NCI-H226 (cell line): ENCODE measurements at places on chromosomes 5 and 9.

DNA sequence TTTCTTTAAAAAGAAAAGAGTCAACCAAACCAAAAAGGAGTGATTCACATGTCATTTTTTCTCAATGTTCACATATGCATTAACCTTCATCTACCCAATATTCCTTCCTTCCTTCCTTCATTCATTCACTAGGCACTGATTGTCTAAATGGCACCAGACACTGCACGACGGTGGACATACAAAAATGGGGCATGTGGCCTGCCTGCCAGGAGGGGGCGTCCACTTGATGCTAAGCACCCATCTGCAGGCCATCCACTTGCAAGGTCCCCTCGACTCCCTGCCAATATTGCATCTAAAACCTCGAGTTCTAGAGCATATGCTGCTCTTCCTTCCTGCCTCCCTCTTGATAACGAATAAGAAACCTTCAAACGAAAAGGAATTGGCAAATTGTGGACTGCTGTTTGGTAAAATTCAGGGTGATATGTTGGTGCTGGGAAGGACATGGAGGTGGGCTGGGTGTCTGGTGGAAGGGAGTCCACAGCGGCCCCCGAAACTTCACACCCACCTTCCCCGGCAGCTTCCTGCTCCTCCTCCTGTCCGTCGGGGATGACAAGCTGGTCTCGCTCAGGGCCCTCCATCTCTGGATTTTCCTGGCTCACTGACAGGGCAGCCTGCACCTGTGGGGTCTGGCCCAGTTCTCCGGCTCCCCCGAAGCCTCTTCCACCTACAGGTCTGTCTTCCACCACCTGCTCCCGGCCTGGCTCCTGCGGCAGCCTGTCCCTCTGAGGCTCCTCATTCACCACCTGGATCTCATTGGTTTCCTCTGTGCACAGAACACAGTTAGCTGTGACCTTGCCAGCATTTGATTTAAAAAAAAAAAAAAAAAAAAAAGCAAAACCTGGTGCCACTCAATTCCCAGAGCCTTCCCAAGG, 64.3 kb downstream of the GOLM1 start:
- peak; percentile 29 for DNase-seq

- no peak for DNase-seq
Observed at GRCh38 chr9:92647671-92648473, 22.1 kb downstream of the IPPK start.

DNA sequence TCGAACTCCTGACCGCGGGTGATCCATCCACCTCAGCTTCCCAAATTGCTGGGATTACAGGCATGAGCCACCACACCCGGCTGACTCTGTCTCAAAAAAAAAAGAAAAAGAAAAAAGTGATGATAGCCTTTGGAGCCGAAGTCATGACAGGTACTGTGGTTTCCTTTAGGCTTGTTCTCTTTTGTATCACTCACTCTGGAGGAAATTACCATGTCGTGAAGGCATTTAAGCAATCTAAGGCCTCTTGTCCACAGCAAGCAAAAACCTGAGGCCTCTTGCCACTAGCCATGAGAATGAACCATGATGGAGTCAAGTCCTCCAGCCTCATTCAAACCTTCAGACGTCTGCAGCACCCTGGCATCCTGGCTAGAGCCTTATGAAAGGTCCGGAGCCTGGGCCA, 286.1 kb downstream of the RAB3C start:
- DNase-seq = no peak

DNA sequence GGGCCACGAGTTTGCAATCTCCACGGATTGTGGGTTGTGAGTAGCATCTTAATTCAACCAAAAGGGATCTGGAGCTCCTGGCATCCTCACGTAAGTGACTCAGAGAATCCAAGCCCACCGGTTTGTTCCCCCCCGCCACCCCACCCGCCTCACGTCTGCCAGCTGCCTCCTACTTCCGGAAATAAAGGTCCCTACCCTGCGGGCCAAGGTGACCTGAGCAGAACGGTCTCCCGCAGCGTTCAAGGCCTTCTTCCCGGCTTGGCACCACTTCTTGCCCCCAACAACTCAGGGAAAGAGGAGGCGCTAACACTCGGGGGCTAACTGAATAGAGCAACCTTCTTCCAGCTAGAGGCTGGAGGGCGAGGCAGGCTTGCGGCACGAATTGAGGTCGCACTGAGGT, 8.8 kb upstream of the GPRIN1 start:
- DNase-seq = no peak

DNA sequence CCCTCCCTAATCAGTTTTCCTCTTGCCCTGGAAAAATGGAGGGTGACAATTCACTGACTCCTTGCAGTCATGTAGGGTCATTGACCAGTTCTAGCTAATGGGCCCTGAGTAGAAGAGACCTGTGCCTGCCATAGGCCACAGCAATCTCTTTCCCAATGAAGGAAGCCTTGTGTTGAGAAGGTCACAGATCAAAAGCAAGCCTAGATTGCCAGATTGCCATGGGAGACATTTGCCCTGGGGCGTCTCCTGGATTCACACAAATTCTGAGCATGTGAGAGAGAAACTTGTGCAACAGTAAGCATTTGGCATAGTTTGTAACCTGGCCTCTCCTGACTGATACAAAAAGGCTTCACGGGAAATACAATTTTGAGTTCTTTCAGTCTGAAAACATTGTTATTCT, 148.0 kb downstream of the NUDT12 start:
- no peak for DNase-seq

DNA sequence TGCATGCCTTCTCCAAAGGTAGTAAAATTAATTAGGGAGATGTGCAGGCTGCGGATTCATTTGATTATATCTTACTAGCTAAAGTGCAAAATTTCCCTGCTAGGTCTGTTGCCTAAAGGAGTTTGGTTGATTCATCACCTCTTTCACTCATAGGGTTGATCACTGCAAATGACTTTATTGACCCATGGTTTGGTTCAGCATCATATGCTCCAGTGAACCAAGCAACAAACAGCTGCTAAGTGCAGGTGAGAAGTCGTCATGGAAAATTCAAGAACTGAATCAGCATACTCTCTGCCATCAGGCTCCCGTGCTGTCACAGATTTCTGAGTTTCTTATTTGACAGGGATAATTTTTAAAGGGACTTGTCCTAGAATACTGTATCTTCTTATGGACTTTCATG, 571.8 kb upstream of the CDH18 start:
- DNase-seq = no peak

GRCh38 chr5:149054416-149054815, 8.4 kb downstream of the SH3TC2 start:
- DNase-seq = no peak

DNA sequence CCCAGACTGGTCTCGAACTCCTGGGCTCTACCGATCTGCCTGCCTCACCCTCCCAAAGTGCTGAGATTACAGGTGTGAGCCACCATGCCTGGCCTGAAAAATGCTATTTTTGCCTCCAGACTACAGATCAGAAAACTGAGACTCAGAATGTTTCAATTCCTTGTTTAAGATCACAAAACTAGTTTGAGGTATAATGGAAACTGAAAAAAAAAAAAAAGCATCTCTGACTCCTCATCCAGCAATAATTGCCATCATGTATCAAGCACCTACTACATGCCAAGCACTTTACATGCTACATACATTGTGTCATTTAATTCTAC, 35.6 kb downstream of the PLAC8L1 start:
- no peak for DNase-seq

DNA sequence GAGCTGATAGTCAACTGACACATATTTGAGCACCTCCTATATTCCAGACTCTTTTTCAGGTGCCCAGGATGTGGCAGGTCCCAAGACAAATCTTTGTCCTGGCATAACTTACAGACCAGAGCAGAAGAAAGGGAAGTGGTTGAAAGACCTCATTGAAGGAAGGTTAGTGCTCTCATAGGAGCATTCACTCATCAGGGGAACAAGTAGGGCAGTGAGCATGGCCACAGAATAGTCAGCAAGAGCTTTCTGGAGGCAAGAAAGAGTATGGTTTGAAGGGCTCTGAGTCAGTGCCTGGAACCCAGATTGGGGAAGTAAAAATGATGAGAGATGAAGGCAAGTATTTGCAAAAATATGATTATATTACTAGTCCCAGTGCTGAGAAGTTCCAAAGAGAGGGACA, 25.0 kb upstream of the ERMP1 start:
- DNase-seq = no peak

DNA sequence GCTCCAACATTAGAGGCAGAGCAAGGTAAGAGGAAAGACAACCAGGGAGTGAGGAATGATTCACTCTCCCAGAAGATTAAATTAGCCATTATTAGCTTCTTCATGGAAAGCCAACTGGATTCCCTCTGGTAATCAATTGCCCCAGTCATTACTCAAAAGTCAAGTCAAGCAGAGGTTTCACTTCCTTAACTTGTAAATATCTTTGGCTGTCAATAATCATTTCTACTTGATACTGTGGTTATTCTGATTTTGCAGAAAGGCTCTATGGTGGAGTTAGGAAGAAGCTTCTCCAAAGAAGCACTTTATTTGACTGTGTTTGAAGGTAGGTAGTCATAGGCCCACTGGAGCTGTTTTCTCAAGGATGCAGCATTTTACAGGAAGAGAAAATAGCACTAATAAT, 78.0 kb downstream of the JAKMIP2 start:
- DNase-seq = no peak

DNA sequence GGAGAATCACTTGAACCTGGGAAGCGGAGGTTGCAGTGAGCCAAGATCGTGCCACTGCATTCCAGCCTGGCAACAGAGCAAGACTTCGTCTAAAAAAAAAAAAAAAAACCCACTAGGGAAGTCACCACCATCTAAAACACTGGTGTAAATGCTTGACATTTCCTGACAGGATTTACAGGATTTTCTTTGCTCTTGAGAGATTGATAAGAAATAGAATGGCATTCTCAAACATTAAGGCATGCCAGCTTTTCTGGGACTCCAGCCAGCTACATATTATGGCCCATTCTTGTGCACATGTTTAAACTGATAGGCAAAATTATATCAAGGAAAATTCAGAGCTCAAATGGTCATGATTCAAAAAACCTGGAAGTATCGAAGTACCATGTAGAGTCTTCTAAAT, 28.7 kb downstream of the GTF3C4 start:
- DNase-seq = peak; percentile 59

- peak; percentile 74 for DNase-seq
Observed at GRCh38 chr5:10479154-10479721, 37.6 kb downstream of the ROPN1L start.

DNA sequence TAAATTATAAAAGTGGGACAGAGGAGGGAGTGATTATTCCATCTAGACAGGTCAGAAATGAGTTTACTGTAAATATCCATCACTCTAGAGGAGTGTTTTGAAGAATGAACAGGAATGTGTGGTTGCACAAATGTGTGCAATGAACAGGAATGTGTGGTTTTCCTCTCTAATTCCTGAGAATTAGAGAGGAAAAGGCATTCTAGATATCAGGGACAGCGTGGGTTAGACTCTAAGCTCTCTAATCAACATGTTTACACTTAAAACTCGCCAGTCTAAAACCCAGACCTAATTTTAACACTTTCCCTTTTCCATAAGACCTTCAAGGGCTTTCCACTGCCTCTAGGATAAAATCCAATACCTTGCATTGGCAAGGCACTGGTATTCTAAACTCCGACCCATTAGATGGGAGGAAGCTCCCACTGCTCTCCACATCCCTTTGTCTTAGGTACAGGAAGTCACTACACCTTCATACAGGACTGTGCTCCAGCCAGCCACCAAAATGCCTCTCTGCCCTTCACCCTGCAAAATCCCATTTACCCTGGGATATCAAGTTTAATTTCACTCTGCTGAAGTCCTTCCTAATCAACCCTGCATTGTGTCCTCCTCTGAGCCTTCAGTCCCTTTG, 67.9 kb downstream of the NFIB start:
- DNase-seq = peak; percentile 79

- DNase-seq = peak; percentile 21
Observed at GRCh38 chr5:127705120-127705892, 2.1 kb downstream of the CCDC192 start.

GRCh38 chr5:118696076-118696475, 292.3 kb downstream of the DTWD2 start:
- DNase-seq = no peak

DNA sequence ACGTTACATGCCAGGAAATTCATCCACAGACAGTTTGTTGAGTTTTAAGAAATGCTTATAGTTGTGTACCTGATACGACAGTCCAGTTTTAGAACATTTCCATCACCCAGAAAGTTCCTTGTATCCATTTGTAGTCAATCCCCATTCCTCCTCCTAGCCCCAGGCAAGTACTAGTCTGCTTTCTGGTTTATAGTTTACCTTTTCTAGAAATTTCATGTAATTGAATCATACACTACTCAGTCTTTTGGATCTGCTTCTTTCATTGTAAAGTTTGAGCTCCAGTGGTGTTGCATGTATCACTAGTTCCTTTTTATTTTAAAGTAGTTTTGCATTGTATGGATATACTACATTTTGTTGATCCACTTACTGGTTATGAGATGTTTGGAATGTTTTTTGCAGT, 291.2 kb downstream of the AOPEP start:
- no peak for DNase-seq

GRCh38 chr9:19270421-19270949, 40.0 kb downstream of the DENND4C start:
- no peak for DNase-seq

GRCh38 chr9:128122809-128123175, 4.7 kb downstream of the PTGES2 start:
- no peak for DNase-seq

DNA sequence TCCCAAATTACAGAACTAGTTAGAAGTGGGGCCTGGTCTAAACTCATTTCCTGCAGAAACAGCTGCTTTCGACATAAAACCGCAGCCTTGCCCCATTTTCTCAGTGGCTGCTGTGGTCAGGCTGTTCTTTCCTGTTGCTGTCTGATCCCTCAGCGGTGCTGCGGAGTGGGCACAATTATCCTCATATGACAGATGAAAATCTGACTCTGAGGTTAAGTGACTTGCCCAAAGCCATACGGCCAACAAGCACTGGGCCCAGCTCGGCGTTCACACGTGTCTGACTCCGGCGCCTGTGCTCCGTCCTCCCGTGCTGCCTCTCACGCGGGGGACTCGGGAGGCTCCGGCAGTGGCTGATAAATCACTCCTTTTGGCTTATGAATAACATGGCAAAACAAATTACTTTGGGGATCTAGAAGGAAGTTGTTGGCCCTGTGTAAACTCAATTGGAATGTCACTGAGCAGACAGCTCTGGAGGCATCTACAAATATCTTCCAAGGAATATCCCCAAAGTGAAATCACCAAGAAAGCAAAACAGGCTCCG, 142.6 kb upstream of the LMX1B start:
- DNase-seq = no peak
